ENCODE measurements at places on chromosomes 3 and 15.

DNA sequence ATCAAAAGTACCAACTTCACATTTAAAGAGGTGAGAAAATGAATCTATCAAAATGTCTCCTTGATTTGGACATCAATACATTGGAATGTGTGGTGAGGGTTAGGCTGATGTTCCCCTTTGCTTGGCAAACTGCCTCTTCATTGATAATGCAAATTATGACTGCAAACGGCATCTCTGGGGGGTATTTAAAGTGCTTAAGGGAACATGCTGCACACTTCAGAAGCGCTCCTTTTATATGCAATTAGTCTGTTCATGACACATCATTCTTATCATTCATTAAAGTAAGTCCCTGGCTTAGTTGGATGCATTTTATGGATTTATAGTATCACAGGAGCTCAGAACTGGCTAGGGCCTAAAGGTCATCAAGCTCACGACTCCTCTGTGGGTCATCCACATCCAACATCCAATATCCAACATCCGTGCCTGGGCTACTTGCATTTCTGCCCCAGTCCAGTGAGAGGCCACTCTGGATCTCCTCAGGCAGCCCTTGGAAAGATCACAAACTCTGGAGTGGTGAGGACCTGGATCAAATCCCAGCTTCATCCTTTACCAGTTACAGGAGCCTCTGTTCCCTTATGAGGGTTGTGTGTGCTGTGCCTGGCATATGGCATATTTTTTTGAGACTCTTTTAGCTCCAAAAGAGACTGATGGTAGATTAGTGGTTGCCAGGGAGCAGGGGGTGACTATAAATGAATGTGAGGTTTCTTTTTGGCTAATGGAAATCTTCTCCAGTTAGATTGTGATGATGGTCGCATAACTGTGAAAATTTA lies 136.8 kb upstream of the FOXB1 start:
- DNase-seq = no peak

DNA sequence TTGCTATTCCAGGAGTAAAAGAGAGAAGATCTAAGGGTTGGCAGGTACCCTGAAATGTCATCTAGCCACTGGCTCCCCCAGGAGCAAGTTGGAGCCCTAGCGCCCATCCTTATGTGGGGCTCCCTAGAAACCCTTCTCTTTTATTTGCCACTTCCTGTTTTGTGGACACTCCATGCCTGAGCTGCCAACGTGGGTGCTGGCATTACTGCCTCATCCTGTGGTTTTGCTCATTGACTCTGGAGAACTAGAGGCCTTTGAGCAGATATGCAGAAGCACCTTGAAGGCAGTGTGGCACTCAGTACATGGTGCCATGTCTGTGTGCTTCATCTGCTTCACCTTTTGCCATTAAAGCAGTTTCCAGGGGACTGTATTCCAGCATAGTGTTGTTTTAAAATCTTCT lies 8.1 kb downstream of the EDEM1 start:
- no peak for DNase-seq

GRCh38 chr15:25989327-25989726 lies 126.2 kb upstream of the ATP10A start:
- DNase-seq = no peak

DNA sequence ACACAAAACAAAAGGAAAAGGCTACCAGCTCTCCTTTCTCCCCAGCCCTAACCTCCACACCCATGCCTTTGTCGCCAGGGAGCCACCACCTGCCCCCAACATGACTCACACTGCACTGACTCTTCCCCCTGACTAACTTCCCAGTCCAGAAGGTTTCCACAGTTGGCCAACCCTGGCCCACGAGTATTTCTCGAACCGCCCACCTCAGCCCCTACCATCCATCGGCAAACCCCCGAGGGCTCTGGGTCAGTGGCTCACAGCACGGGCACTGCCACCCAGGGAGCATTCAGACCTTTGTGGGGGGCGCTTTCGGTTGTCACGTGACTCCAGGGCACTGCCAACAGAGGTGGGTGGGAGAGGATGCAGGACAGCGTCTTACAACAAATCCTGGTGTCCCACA lies 152.3 kb downstream of the LRRC28 start:
- no peak for DNase-seq

- DNase-seq = no peak
These were observed 833 bp upstream of the SLC22A13 start for GRCh38 chr3:38264779-38265178.

DNA sequence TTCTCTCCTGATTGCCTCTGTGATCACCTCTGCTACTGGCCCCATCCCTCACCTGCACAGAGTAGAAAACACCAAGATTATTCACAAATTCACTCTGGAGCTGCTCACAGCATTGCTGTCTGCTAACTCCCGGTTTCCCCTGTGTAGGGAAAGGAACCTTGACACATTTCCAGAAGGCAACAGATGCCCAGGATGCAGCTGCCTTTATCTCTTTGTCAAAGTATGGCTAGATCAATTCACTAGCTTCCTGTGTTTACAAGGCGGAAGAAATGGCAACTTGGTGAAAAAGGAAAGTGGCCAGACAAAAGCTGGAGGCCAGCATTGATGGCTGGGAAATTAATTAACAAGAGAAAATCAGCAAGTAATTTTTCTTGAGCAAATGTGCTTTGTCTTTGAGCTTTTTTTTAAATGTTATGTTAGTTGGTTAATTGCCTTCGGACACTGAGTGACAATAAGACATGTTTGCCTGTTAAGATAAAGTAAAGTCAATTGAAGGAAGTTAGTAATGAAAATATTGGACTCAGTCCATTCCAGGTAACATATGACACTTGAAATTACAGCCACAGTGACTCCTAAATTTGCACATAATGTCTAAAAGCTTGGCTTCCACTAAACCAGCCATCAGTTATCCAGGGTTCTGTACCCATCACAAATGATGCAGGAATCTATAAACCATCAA lies 394.6 kb upstream of the IL12A start:
- no peak for DNase-seq

- no peak for DNase-seq
These were observed 167.7 kb downstream of the BCHE start for GRCh38 chr3:165669504-165669903.

- DNase-seq = no peak
These were observed 239.3 kb downstream of the DTWD1 start for GRCh38 chr15:49860101-49860500.

Data from Calu3 (cell line).